ENCODE measurements at places on chromosomes 2 and 18.

- no peak for DNase-seq
Measured at GRCh38 chr2:105242286-105242993, 897 bp downstream of the GPR45 start.

- no peak for DNase-seq
Measured at GRCh38 chr2:128345436-128346165, 26.9 kb upstream of the HS6ST1 start.

GRCh38 chr2:128421286-128421685, 102.6 kb upstream of the HS6ST1 start:
- no peak for DNase-seq

GRCh38 chr2:60109744-60110143, 443.7 kb downstream of the BCL11A start:
- no peak for DNase-seq

DNA sequence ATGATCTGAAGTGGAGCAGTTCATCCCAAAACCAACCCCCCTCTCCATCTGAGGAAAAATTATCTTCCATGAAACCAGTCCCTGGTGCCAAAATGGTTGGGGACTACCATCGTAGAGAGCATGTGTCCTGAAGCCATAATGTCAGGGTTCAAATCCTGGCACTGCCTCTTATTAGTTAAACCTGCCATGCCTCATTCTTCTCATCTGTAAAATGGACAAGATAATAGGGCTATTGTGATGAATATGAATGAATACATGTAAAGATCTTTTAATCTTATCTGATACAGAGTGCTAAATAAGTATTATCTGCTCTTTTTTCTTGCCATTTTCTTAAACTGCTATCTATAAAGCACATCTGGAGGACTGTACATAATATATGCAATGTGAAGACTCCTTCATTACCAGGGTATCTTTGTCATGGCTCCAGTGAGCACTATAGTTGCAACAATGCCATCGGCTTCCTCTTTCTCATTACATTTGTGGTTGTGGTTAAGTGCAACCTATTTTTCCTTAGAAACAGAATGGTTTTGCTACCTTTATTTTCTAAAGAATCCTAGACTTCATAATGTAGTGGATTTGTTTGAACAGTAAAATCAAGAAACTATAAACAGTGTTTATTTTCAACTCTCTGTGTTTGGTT, 27.0 kb downstream of the MFSD6 start:
- no peak for DNase-seq

DNA sequence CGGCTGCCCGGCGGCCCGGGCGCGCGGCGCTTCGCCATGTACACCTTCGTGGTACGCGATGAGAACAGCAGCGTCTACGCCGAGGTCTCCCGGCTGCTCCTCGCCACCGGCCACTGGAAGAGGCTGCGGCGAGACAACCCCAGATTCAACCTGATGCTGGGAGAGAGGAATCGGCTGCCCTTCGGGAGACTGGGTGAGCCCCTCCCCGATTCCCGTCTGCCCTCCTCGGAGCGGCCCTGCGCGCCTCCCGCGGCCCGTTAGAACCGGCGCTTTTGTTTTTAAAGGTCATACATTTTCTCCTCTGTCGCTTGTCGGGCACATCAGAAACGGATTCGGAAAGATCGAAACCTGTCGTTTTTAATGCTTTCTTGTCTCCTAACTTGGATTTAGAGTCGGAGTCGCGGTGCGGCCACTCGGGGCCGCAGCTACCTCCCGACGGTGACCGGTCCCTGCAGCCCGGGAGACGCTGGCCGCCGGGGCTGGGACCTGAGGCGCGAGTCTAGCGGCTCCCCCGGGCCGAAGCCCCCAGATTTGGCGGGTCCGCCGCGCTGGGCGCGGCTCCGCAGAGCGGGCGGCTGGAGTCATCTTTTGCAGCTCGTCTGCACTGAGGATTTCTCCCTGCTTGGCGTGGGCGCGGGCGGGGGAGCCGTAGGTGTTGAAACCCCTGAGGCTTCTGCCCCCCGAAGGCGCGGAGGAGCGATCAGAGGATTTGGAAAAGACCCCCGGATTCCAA, 519 bp downstream of the TTL start:
- no peak for DNase-seq

GRCh38 chr2:102251042-102251848, 60.1 kb upstream of the IL1RL1 start:
- no peak for DNase-seq

DNA sequence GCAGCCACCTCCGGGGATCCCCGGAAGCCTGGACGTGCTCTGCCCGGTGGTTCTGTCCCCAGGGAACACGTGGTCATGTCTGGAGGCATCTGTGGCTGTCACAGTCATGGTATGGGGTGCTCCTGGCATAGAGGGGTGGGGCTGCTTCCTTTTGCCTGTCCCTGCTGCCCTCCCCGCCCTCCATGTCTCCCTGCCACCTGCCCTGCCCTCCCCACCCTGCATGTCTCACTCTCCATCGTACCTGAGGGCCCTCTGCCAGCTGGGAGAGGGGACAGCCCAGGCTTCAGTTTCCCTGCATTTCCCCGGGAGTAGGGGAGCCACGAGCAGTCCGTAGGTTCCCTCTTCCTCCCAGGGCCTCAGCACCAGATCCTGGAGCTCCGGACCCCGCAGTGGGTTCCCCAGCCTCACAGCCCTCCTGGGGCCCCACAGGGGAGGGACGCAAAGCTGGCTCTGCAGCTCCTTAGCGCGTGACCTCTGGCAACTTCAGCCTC, 90.0 kb upstream of the CTDP1 start:
- DNase-seq: no peak

All from non-pigmented ciliary epithelial cell (primary cell).